ENCODE measurements at places on chromosomes 5 and 9.

DNA sequence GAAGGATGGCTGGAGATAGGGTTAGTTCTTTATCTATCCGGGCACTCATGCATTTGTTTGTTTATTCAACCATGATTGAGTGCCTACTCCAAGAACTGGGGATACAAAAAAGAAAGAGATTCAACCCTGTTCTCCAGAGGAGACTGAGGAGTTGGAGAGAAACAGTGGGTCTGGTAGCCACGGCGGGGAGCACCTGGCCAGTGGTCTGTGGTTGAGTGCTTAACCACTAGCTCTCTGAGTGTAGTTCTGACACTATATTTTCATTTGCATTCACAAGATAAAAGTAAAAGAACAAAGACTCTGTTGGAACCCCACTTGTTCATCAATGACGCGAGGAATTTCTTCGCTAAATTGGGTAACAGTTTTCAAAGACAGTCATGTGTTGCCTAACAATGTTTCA lies 295.5 kb upstream of the MSX2 start:
- DNase-seq = no peak

DNA sequence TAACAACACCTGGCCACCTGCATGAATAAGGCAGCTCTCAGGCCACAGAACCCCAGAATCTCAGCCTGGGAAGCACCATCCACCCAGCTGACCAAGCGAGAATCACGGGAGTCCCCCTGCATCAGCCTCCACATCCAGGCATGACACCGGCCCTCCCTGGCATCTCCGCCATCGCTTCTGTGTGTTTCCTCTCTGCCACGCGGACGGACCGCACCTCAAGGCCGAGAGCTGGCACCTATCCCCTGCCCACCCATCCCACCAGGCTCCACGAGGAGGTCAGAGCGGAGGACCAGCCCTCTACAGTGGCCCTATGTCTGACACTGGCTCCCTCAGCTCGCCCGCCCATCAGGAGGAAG lies 134.7 kb downstream of the COL23A1 start:
- DNase-seq = no peak

- no peak for DNase-seq
Measured at GRCh38 chr5:82512025-82512424, 233.9 kb upstream of the RPS23 start.

DNA sequence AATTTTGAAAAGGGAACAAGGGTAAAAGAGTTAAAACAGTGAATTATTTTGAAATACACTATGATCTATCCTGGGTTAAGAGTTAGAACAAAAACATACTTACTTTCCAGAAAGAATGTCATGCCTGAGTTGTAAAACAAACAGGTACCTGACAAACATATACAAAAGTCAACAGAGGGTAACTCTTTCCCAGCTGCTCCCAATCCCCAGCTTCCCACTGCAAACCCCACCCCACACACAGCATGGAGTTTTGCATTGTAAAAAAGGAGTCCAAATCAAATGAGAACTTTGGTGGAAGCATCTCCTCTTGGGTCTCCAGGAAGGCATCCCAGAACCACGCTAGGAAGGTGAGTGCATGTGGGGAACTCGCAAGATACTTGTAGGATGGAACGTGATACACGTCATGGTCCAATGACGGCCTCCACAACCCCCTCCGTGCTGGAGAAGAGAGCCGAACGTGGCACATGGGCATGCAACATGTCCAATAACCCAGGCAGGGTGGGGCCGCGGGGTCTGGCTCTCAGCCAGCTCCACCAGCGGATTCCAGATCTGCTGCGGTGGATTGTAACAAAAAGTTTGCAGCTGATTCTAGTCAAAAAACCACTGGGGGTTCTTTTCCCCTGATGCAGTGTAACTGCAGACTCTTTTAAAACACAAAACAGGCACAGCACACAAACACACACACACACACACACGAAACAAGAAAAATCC lies 55.8 kb downstream of the EPB41L4B start:
- no peak for DNase-seq

DNA sequence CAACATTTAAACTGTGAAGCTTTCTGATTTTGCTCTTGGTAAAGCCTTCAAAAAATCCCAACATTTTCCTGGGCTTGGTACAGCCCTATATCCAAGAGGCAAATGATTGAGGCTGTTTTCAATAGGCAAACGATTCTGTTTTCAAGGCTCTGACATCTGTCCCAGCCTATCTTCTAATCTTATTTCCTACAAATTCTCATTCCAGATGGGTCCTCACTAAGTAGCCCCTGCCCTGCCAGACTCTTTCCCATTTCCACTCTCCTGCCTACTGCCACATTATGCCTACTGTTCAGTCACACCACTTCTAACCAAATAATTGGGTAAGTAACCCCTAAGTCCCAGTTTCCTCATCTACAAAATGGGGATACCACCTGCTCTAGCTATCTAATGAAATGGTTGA lies 3.5 kb downstream of the GBA2 start:
- no peak for DNase-seq

GRCh38 chr5:158943569-158943968 lies 156.1 kb downstream of the EBF1 start:
- DNase-seq = no peak

DNA sequence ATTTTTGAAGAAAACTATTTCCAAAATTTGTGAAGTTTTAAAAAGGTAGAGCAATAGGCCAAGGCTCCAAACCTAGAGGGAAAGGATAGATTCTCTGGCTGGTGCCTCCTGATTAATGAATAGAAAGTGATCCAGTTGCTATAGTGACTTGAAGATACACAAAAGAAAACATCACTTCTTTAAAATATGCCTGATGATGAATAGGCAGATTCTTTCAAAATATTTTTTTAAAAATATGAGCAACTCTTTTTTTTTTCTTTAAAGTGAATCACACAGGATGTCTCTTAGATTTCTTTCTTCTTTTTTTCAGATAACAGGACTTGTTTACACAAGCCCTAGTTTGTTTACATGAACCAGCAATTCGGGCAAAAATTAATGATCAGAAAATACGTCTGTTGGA lies 124.4 kb downstream of the RFK start:
- DNase-seq = no peak

DNA sequence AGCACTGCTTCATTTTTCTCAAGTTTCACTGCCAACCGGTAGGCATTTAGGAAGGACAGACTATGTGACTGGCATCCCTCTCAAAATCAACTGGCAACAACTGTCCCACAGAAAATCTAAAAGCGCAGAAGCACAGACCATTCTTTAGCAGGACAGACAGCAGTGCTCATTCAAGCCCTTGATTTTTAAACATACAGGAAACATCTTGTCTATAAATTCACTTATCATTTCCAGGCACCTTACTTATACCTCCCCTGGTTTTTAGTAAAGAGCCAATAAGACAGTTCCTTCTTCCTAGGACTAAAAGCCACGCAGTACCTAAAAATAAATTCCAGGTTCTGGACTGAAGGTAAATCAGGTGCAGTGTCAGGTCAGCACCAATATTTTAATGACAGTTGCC lies 343.2 kb upstream of the WWC1 start:
- no peak for DNase-seq

GRCh38 chr5:14369780-14370179 lies 211.8 kb upstream of the OTULINL start:
- no peak for DNase-seq

DNA sequence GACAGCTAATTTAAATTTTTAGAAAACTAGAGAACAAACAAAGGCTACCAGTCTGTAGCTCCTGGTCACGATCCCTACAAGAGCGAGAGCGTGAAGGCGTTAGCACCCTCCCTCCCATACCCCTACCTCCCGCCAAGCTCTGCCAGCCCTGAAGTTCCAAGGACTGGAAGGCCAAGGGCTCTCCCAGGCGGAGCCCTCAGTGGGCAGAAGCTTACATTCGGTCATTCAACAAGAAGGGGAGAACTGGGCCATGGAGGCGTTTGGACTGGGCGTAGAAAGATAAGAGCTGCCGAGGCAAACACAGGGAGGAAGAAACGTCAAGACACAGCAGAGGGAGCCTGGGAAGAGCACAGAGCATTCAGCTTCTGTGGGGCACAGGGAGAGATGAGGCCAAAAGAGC lies 3.0 kb downstream of the MXD3 start:
- DNase-seq = no peak

DNA sequence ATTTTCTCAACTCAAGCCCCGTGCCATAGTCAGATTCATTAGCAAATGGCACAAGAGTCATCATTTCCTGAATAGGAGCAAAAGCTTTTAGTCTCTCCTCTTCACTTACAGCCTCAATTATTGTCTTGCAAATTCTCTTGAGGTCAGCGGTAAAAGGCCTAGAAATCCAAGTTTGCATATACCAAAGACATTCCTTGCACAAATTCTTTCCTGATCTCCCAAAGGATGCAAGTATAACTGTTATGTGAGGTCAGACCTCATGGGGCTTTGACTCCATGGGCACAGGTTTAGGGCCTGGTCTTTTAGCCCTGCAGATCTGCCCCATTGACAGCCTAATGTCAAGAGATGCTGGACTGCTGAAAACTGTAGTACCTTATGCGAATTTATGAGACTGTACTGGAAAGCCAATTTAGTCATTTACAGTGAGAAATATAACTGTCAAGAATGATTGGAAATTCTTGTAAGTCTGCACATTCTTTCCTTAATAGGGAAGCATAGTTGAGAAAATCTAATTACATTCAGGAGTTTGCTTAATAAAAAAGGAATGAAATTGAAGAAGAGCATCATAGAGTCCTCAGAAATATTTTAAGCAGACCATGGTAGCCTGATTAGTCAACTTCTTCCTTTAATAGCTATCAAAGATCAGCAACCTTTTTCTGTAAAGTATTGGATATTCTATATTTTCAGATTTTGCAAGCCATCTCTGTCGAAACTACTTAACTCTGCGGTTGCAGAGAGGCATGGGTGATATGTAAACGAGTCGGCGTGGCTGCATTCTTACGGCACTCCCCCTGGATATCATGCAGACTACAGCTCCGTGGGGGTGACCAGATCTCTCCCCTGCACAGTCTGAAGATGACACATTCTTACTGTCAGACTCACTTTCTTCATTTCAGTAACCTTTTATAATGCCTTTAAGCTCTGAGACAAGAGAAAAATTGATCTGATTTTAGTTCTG lies 45.2 kb downstream of the GCNT4 start:
- no peak for DNase-seq

- no peak for DNase-seq
Measured at GRCh38 chr5:79069488-79070349, at the start of the genes BHMT2 and DMGDH. TSS of gene BHMT2 (plus strand) at chr5:79069767. CDS start at chr5:79069783, 16 bp downstream. TSS of gene DMGDH (minus strand) at chr5:79069674. CDS start at chr5:79069620, 54 bp downstream.

DNA sequence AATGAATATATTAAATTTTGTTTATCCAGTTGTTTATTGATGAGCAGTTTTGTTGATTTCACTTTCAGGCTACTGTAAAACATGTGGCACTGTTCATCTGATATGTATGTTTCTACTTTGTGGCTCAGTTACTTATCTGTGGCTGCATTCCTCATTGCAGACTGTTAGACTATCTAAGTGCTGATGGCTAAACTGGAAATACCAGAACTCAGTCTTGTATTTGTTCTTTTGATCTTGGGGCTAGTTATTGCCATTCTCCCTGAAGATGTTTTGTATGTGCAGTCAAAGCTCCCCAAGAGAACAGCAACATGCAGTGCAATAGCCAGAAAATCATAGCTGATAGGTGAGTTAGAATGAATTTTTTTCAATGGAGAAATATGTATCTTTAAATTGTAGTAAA lies 162.2 kb downstream of the GADD45G start:
- no peak for DNase-seq

DNA sequence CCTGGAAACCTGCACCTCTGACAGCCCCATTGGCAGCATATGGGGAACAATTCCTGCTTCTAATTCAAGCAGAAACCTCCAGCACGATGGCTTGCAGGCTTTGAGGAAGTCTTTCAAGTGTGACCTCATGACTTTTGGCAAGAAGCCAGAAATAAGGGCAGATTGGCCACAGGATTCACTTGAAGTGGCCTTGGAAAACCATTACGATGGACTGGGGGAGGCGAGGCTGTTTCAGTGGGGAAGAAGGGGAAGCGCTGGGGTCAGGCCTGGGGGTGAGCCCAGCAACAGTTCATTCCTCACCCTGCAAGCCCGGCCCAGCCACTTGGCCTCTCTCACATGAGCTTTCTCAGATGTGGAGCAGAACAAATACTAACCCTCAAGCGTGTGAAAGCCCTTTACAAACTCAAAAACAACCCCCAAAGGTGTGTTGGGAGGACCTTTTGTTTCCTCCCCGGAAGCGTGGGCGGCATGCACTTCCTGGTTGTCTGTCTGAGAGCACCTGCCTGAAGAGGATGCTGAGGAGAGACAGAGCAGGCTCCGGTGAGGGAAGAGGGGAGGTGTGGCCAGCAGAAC lies 26.9 kb upstream of the EEIG1 start:
- peak; percentile 83 for DNase-seq

DNA sequence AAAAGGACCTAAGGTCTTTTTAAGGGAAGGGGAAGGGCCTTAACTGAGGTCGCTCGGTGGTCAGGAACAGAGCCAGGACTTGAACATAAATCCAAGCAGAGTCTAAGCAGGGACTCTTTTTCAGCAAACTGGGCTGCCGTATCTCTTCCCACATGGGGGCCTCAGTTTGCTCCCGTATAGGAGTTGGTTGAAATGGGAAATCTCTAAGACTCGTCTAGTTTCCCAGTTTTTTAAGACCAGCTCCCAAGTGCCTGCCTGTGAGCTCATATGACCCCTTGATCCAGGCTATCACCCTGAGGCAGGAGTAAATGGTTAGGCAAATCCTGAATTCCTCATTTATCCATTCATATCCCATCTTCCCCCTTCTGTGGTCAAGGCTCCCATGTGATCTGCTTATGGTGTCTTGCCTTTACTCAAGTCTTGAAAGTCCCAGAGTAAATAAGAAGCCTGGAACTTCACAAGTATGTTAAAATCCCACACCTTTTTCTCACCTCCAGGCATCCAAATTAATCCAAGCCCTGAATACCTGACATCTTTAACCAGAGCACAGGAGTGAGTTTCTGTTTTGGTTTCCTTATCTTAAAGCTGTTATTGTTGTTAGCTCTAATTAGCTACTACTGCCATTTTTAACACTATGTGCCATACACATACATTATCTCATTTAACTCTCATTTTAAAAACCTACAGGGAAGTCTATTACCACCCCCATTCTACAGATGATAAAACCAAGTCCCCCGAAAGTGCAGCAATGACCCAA lies 3.0 kb downstream of the ARSI start:
- no peak for DNase-seq

DNA sequence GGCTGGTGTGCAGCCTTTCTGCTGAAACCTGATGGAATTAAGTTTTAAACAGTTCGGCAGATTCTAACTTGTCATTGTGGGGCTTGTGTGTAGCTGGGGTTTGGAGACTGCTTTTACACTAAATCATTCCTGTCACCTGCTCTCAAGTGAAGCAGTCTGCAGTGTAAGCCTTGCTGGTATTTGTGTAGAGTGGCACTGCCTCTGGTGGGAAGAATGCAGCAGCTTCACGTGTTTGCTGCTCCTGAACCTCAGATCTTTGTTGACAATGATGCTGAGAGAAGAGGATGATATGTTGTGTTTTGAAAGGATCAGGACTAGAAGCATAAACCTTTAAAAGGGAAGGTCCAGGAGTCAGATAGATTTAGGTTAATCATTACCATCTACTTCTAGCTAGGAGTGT lies 88.1 kb downstream of the KDM4C start:
- no peak for DNase-seq

DNA sequence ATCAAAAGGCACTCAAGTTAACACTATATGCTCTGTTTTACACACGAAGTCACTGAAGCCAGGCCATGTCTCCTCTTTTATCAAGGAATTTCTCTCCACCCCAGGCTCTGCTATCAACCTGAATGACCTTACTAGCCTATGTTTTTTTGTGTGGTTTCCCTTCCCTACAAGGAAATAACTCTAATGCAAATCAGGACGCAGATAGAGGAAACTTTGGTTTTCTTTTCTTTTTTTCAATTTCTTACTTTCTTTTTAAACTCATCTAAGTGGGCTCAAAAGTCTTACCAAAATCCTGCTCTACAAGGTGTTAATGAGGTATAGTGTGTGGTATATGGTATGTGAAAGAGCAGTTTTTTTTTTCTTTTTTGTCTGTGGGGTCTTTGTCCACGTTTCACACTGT lies 5.5 kb upstream of the SLC46A2 start:
- no peak for DNase-seq

Data from GDM1 (cell line).